ENCODE measurements at places on chromosomes 16 and 17.
A peak's percentile ranks its signal among the peaks of the same experiment; 100 is the strongest.

DNA sequence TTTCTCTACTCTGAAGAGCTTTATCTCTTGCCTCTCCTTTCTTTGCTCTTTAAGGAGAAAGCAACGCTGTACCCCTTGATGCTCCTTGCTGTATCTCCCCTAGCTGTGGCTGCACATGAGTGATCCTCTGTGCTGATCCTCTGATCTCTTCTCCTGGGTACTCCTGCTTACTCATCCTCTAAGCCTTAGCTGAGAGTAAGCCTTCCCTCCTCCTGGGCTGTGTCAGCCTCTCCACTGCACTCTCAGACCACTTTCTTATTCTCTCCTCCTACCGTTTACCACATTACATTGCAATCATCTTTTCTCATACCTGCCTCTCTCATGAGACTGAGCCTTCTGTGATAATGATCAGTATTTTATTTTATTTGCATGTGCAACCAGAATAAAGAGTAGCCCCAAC lies 25.1 kb downstream of the SOX9 start:
- no peak for DNase-seq

GRCh38 chr16:57007530-57007929 lies 18.2 kb downstream of the NLRC5 start:
- DNase-seq, result no peak

DNA sequence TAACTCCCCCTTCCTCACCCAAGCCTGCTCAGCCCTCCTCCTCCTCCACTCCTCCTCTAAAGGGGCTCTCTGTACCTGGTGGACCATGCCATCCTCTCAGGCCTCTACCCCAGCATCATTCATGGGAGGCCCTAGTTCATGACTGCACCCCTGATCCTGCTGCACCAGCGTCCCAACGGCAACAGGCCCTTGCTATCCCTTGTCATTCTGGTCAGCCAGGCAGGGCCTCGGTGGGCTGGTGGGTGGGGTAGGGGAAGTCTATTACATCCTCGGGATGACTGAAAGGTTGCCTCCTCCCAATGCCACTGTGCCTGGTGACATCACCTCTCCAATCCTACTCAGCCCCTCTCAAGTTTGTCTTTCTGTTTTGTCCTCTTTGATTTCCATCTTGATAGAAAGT lies 19.7 kb downstream of the ALOX12B start:
- DNase-seq, result no peak

GRCh38 chr17:50850640-50851039 lies 15.3 kb downstream of the WFIKKN2 start:
- no peak for DNase-seq

DNA sequence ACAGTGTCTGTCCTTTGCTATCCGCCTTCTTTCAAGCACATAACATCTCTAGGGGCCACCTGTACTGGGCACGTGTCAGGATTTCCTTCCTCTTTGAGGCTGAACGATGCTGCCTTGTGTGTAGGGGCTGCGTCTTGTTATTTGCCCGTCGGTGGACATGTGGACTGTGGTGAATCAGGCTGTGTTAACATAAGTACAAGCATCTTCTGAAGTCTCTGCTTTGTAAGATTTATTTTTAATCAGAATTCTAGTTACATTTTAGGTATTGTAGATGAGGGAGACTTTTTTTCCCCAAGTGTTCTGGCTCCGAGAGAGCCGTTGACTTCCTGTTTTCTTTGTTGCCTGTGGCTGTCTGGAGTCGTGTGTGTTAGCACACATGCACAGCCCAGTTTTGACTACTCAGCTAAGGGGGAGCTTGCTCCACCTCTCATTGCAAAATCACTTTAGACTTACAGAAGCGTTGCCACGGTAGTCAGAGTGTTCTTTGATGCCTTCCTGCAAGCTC lies 26.1 kb downstream of the SPG7 start:
- DNase-seq, result no peak

- no peak for DNase-seq
Observed at GRCh38 chr17:79093270-79093669, 18.6 kb downstream of the ENGASE start.

DNA sequence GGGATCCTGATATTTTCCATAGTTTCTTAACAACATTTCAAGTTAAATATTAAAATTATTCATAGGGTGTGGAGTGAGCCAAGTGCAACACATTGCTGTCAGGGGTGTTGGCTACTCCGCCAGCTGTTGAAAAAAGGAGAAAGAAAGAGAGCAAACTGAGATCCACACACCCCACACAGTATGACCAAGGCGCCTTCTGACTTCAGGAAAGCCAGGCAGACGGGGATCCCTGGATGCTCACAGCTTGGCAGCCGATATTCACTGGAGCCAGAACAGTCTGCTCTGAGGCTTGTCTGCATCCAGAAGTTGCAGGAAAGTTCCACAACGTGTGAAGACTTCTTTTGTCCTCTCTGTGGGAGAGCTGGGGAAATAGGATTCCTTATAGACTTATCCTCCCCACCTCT lies 9.3 kb downstream of the CHD9NB start:
- no peak for DNase-seq

DNA sequence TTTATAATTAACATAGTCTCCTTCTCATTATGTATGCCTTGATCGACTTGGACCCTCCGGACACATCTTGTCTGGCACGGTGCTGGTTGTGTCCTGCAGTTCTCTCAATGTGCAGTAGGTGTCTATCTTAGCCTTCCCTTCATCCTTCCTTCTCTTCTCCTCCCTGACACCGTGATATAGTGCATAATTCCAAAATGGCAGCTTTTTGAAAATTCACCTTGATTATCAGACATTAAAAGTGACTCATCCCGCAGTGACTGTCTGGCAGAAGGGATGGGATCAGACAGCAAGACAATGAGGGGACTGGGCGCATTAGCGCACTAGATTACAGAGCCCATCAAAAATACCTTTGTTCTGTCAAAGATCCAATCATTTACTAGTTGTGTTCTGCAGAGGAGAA lies 70.0 kb upstream of the PMFBP1 start:
- DNase-seq, result no peak

DNA sequence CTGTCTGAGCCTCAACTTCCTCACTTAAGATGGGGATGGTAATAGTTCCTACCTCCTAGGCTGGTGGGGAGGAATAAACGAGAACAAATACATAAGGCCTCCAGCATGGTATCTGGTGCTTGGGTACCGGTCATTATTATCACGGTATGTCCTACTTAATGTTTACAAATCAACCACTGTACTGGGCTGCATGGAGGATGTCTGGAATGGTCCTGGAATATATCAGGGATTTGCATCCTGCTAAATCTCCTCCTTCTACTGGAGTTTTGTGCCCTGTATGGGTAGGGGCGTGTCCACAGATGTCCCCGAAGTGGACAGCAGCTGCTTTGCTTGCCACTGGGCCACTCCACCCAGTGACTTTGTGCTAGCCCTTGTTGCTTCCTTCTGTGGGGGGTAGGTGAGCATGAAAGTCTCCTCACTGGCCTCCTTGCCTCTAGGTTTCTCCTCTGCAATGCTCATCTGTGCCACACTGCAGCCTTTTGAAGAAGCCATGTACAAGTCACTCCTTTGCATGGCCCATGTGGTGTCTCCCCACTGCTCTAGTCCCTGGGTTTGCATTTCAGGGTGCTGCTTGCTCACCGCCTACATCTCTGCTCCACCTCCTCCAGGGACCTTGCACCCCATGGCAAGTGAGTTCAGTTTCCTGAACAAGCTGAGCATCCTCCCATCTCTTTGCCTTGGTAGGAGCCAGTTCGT lies 2.2 kb upstream of the CMIP start:
- DNase-seq, result no peak

GRCh38 chr16:9097266-9098219 lies 6.1 kb downstream of the HAPSTR1 start:
- no peak for DNase-seq

DNA sequence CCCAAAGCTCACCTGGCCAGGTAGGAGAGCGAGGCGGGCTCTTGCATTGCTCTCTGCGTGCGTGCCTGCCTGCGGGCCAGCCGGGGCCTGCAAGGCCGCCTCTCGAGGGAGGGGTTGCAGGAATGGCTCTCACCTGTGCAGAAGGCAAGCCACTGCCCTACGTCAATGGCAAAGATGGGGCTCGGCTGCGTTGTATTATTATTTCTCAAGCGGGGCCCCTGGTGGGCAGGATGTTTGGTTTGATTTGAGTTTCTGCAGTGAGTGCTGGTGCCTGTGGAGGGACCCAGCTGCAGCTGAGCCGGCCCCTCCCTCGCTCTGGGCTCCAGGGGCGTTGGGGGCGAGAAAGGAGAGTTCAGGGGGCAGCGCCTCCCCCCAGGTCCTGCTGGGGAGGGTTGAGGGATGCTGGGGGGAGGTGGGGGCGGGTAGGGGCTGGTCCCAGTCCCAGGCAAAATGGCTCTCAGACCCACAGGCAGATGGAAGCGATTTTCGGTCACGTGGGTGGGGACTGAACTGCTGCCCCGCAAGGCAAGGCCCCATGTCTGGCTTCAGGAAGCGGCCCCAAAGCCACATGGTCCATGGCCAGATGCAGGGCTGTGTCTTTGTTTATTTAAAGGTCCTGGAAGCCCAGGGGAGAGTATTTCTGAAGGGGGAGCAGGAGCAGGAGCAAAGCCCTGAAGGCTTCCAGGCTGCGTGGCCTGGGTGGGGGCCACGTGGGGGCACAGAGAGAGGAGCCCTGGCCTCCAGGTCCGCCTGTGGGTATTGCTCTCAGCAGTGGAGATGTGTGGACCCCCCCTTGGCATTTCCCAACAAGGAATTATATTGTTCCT lies 338.8 kb downstream of the SEC14L1 start:
- no peak for DNase-seq

GRCh38 chr17:31721291-31722025 lies 137.6 kb downstream of the COPRS start:
- DNase-seq, result no peak

- no peak for DNase-seq
Observed at GRCh38 chr16:55149622-55150021, 174.4 kb upstream of the IRX6 start.

GRCh38 chr16:27566417-27566816 lies 16.5 kb downstream of the KATNIP start:
- DNase-seq, result no peak

- DNase-seq, result no peak
Observed at GRCh38 chr16:19945934-19946333, 61.3 kb upstream of the GPRC5B start.

DNA sequence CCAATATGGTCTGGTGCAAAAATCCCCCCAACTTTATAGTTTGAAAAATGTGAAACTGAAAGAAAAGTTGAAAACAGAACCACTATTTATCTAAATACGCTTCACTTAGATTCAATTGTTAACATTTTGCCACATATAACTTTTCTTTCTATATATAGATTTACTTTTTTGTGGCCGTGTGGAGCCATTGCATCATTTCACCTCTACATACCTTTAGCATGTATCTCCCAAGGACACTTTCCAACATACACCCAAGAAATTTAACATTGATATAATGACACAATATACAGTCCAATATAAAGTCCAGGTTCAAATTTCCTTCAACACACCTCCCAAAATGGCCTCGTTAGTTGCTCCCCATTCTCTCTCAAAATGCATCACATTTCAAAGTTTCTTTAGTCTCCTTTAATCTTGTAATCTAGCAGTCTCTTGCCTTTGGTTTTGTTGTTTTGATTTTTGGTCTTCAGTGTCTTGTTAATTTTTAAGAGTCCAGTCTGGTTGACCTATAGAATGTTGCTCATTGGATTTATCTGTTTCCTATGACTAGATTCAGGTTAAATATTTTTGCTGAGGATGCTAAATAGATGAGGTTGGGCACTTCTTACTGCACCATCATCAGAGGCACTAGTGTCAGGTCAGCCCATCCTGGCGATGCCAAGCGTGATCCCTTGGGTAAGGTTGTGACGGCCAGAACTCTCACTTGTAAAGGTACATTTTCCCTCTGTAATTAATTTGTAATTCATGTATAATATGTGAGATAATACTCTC lies 64.3 kb upstream of the BCAR1 start:
- DNase-seq, result no peak

DNA sequence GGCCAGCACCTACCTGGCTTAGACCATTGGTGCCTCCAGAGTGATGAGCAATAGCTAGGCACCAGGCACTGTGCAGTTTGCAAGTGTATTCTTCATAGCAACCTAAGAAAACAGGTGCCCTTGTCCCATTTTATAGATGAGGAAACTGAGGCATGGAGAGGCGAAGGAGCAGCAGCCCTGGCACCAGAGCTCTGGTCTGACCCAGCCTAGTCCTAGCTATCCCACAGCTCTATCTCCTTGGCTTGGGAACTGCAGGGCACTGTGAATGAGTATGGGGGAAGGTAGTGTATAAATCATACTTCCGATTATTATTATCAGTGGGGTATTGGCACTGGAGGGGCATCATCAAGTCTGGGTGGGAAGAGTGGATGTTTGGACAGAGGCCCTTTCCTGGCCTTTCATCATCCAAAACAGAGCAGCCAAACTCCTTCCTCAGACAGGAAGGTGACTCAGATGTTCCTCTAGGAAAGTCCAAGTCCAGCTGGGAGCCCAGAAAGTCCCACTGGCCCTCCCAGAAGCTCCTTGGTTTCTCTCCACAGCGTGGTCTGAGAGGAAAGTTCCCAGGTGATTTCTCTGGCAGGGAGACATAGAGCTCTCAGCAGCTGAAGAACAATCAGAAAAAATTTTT lies 32.0 kb upstream of the PLLP start:
- no peak for DNase-seq

GRCh38 chr17:50619489-50619888 lies 15.2 kb upstream of the ABCC3 start:
- no peak for DNase-seq

DNA sequence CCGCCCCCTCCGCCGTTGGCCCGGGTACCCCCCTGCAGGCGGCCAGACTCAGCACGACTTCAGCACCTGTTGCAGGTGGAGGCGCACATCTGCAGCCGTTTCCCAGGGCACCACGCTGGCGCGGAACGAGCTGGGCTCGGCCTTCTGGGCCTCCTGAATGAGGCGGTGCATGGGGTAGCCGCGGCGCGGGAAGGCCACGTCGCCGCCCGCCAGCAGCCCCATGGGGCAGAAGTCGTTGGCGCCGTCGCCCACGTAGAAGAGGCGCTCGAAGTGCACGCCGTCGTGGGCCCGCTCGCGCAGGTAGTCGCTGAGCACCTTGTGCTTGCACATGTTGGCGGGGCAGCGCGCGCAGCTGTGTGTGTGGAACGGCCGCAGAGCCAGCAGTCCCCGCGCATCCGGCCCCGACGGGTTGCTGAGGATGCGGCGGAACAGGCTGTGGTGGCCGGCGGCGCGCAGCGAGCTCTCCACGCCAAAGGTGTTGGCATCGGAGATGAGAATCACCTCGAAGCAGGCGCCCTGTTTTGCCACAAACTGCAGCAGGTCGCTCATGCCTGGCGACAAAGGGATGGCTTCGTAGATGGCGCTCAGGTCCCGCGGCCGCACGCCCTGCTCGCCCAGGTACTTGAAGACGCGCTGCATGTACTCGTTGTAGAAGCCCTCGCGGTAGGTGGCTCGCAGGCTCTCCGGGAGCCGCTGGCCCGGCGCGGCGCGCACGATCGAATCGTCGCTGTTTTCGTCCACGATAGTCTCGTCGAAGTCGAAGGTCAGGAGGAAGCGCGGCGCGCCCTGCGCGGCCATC lies 6.2 kb downstream of the PHOSPHO1 start:
- DNase-seq, result peak; percentile 26

DNA sequence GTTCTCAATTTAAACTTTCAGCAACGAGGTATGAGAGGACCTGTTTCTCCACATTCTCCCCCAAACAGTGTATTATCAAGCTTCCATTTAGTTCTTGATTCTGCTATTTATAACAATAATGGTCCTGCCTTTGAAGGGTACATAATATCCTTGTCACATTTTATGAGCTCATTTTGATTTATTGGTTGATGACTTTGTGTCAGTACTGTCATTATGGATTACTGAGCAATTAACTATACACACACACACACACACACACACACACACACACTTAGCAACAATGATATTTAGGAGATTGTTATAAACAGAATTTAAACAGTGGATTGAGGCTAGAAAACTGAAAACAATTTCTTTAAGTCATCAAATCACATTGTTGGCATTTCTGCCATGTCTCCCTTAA lies 7.0 kb downstream of the TMIGD1 start:
- no peak for DNase-seq

All from activated T-helper 1 cell treated with anti-CD3 and anti-CD28 coated beads, Interleukin-2, amount 50 U/mL, for 16 hours (primary cell).